ENCODE measurements at places on chromosomes 4 and X. TPM values are rescaled to one million over a fixed set of nuclear protein-coding genes. Genes with fewer than 3 reads are reported as not detected.
A peak's percentile ranks its signal among the peaks of the same experiment; 100 is the strongest.

Gene ADH1A
- 1.3 TPM for polyA plus RNA-seq

Gene RBMXL3
- polyA plus RNA-seq: not detected

Gene CENPVL1
- polyA plus RNA-seq: 0.19 TPM

Gene CSAG3
- polyA plus RNA-seq: not detected

Gene NXF2
- not detected for polyA plus RNA-seq

Gene IBSP
- polyA plus RNA-seq: 0.03 TPM

Gene SRPX
- polyA plus RNA-seq: 18.9 TPM

DNA sequence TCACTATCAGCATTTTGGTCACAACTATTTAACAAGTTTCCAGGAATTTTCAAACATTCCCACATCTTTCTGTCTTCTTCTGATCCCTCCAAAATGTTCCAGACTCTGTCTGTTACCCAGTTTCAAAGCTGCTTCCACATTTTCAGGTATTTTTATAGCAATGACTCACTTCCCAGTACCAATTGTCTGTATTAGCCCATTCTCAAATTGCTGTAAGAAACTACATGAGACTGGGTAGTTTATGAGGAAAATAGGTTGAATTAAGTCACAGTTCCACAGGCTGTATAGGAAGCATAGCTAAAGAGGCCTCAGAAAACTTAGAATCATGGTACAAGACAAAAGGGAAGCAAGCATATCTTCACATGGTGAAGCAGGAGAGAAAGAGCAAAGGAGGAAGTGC lies 475.0 kb upstream of the PCDH7 start:
- DNase-seq: no peak

DNA sequence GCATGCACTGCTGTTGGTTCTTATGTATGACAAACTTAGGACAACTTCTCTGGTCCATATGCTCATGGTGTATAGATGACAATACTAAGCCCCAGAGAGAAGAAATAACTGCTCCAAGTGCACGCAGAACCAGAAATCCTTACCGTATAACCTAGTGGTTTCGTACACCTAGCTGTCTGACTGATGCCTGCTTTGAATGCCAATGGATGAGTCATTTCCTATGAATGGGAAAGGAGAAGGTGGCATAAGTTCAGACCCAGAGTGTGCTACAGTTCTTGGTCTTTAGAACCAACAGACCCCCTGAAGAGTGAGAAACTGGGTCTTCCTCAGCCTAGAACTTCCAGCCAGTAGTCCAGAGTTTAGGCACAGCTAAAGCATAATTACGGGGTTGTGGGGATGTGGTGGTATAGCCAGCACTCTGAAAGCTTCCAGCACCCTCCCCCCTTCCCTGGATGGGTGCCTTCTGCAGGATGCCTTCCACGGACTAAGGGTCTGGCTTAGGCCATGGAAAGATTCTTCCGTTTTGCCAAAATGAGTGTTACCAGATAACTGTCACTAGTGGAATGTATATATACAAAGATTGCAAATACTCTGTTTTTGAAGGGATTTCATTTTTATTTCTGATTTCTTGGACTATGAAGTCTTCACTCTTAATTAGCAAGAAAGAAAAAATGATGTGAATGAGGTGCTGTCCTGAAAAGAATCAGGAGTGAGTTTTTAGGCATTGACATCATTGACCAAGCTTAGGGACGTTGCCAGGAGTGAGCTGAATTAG lies 84.6 kb upstream of the PACRGL start:
- no peak for DNase-seq

- peak; percentile 34 for DNase-seq
Measured at GRCh38 chrX:132292793-132293192, 73.5 kb upstream of the RAP2C start.

DNA sequence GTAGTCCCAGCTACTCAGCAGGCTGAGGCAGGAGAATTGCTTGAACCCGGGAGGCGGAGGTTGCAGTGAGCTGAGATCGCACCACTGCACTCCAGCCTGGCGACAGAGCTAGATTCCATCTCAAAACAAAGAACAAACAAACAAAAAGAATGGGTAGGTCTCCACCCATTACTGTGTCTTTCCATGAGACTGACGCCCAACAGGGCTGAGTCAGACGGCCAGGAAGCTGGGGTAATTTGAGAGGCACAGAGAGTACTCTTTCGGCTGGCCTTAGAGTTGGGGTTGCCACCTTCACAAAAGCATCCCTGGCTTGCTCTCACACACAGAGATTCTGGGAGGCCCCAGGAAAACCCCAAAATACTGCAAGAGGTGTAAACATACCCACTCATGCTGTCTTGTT lies 72.0 kb upstream of the DHRSX start:
- DNase-seq: no peak

DNA sequence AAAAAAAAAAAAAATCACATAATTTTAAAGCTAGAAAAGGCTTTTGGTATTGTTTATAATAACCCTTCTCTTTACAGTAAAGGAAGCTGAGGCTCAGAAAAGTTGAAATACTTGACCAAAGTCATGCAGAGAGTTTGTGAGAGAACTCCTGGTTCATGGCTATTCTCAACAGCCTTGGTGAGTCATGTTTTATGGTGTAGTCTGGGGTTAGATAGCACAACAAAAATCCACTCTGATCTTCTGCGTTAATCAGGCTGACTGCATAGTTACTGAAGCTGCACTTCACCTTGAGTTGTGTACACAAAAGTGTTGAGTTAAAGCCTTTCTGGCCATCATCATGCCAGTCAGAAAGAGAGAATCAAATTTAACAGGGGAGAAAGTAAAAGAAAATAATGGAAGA lies 19.3 kb upstream of the SFRP2 start:
- DNase-seq: no peak

DNA sequence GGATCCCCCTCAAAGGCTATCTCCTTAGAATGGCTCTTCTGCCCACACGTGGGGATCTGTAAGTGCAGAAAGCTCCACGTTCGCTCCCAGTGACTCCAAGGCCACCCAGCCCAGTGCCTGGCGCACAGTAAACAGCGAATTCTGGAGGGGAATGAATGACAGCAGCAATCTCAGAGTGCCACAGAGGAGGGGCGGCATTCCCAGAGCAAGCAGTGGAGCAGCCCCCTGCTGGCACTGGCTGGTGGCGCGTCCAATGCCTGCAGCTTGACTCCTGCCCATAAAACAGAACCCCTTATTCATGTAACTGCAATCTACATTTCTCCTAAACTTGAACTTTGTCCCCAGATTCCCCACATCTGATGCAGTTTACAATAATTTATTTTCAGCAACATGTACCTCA lies 6.9 kb upstream of the HELT start:
- no peak for DNase-seq

DNA sequence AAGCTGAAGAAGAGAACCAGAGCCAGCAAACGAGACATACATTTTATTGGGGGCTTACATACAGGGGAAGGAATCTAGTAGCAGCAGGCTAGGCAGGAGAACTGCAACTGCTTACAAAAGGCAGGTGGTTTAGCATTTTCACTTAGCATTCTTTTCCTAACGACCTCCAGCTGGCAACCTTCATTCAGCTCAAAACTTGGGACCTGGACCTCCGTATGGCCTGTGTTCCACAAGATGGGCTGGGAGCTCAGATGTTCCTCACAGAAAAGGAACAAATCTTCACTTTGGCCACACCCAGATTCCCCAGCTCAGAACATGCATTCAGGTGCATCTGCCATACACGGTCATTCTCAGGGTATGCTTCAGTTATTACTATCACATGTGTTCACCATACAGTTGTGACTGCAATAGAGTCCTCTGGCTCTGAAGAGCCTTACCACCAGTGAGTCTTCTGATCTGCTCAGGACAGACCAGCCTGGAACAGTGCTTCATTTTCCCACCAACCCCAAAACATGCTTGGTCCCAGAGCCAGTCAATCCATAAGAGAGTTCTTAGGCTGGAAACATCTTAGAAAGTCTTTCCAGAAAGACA lies 29.6 kb upstream of the AP1AR start:
- no peak for DNase-seq

DNA sequence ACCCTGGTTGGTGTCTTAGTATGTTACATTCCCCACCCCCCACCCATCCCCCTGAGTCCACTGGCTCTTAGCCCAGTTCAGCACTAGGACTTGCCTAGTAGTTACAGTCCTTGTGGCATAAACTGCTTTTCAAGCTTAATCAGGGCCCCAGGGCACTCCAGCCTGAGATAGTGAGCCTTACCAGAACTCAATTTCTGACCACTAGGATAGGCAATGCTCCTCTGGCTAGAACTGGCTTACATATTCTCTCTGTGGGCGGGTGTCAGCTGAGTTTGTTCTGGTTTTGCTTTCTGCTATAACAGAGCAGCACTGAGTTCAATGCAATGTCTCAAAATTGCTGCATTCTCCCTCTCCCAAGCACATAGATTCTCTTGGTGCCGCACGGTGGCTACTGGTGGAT lies 391.4 kb upstream of the DIPK2B start:
- no peak for DNase-seq

GRCh38 chr4:145679520-145679919 lies 426 bp upstream of the C4orf51 start:
- peak; percentile 22 for DNase-seq

DNA sequence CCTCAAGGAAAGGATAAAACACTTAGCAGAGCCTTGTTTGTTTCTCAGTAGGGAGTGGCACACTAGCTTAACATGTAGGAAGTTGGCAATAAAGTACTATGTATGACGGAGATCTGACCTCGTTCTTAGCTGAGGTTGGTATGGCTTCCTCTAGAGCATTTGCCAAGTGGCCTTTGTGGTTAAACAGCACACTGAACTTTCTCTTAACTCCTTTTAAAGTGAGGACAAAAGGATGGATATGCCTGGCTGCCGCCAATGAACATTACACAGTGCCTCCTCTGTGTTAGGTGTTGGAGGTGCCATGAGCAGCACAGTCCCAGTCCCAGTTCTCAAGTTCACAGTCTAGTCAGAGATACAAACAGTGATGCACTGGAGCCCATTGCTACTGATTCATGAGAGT lies 54.4 kb downstream of the VGLL1 start:
- no peak for DNase-seq

GRCh38 chr4:25161593-25161950 lies 1.3 kb upstream of the SEPSECS start:
- no peak for DNase-seq

DNA sequence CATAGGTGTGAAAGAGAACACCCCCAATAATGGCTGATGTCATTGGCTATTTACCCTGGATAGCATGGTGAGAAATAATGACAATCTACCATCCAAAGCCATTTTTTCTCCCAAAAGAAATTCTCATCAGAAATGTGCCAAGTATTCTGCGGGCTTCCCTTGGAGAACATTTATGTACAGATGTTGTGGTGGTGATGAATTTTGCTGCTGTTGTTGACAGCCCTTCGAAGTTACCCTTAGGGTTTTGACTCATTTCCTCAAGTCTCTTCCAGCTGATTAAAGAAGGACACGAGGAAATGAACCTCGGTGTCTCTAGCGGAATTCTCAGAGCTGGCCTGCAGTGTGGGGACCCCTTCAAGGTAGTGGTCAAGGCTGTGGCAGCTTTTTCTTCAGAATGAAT lies 3.4 kb downstream of the KIT start:
- no peak for DNase-seq

GRCh38 chr4:99507762-99508161 lies 3.1 kb upstream of the C4orf17 start:
- no peak for DNase-seq

- no peak for DNase-seq
Measured at GRCh38 chrX:28552322-28552721, 34.9 kb upstream of the IL1RAPL1 start.
